ENCODE measurements at places on chromosomes 1 and 21. TPM values are rescaled to one million over a fixed set of nuclear protein-coding genes. Genes with fewer than 3 reads are reported as not detected.

DNA sequence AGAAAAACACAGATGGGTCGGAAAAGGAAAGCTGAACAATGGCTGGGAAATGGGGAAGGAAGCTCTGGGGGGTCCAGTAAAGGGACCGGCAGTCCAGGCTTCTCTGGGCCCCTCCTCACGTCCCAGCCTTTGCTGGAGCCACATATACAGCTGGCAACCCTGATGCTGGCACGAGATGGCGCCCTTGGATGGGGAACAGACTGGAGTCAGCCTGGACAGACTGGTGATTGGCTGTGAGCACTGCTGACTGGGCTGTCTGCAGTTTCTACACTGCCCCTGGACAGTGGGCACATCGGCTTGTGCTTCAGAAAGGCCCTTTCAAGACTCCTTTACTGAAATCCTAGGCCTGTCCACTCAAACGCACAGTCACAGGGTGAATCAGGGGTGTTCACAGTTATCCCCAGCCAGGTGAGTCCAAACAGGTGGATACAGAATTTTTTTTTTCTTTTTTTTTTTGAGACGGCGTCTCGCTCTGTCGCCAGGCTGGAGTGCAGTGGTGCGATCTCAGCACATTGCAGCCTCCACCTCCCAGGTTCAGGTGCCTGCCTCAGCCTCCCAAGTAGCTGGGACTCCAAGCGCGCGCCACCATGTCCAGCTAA is 31.1 kb upstream of the ZBTB40 start:
- no peak for DNase-seq

DNA sequence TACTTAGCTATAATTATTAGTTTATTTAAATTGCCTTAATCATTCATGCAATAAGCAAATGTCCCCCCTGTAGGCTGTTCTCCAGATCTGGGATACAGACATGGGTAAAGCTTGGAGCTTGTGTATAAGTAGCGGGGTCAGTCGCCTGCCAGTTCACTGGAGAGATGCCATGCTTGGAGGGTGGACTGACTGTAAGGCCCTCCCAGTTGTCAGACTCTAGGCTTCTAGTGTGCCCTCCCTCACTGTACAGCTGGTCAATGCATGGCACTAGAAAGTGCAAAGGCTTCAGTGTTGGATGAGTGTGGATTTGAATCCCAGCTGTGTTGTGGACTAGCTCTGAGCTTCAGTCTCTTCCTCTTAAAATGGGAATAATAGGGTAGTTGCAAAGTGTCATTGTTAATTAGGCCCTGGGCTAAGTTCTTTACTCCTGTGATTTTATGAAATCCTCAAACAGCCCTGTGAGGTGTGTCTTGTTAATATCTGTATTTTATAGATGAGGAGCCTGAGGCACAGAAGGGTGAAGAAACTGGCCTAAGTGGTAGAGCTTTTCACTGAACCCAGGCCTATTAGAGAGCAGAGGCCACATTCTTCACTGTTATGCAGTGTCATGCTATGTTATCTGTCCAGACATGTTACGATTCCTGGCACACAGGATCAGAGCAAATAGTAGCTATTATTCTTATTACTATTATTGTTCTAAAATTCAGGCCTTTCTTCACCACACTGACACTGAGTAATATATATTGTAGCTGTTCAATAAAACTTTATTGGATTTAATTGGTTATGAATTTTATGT is 85.9 kb downstream of the ROR1 start:
- no peak for DNase-seq

DNA sequence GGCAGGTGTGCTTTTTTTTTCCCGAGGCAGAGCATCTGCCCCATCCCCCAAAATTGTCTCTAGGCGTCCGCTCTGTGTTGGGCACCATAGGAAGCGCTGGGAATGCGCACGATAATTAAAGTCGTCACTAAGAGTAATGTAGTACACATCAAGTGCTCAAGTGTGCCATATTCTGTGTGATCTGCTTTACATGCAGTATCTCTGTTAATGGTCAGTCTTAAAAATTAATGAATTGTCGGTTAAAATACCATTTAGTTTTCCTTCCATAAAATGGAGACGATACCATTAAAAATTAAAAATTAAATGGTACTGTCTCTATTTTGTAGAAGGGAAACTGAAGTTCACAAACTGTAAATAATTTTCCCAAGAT is 544 bp upstream of the CCT8 start:
- no peak for DNase-seq

- no peak for DNase-seq
Observed at GRCh38 chr1:183942933-183943693, 94.4 kb downstream of the COLGALT2 start.

DNA sequence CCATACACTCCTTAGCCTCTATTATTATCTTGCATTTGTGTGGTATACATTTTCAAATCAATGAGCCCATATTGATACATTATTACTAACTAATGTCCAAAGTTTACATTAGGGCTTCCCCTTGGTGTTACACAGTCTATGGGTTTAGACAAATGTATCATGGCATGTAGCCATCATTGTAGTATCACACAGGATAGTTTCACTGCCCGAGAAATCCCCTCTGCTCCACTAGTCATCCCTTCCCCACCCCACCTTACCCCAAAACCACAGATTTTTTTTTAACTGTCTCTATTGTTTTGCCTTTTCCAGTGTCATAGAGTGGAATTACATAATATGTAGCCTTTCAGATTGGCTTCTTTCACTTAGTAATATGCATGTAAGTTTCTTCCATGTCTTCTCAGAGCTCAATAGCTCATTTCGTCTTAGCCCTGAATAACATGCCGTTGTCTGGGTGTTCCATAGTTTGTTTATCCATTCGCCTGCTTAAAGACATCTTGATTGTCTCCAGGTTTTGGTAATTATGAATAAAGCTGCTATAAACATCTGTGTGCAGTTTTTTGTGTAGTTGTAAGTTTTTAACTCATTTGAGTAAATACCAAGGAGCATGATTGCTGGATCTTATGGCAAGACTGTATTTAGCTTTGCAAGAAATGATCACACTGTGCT is 86.4 kb upstream of the LYST start:
- DNase-seq: no peak

DNA sequence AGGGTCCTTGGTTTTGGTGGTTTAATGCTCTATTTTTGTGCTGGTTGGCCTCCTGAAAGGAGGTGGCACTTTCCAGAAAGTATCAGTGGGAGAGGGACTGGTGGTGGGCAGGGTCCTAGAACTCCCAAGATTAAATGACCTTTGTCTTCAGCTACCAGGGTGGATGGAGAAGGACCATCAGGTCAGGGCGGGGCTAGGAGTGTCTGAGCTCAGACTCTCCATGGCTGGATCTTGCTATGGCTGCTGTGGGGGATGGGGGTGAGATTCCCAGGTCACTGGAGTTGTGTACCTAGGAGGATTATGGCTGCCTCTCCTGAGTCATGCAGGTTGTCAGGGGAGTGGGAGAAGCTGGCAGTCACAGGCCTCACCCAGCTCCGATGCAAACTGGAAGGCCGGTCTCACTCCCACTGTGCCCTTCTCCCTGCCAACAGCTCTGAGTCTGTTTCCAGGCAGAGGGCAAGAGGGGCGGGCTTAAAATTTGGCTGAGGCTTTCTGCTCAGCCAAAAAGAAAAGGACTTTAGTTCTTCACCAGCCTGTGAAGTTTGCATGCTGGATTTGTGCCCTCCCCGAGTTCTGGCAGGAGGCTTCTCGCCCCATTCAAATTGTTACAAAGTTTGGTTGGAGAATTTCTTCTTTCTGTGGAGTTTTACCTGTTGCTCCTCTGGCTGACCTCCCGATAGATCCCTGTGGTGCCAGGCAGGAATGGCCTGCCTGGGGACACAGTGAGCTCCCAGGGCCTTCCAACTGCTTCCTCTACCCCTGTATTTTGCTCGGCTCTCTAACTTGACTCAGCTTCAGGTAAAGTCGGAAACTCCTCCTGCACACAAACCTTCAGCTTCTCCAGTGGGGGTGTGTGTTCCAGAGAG is 13.1 kb upstream of the KYAT3 start:
- no peak for DNase-seq

GRCh38 chr21:42002421-42002958 is 7.7 kb downstream of the ZBTB21 start:
- no peak for DNase-seq

DNA sequence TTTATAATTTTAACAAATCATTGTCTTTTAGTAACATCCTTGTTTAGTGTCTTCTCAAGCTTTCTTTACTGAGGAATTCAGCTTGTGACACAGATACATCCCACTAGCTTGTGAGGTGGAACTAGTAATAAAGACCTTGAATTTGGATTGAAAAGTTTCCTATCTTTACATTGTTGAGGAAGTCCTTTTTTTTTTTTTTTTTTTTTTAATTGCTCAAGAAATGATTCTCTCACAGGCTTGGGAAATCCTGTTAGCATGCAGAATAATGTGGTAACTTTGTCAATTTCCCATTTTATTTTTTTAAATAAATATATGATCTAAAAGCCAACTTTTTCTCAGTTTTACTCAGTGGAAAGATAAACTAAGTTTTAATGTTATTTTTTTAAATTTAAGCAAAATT is 15.8 kb downstream of the DENND2D start:
- no peak for DNase-seq

GRCh38 chr1:43376723-43377235 is 9.0 kb upstream of the ELOVL1 start:
- DNase-seq: no peak

DNA sequence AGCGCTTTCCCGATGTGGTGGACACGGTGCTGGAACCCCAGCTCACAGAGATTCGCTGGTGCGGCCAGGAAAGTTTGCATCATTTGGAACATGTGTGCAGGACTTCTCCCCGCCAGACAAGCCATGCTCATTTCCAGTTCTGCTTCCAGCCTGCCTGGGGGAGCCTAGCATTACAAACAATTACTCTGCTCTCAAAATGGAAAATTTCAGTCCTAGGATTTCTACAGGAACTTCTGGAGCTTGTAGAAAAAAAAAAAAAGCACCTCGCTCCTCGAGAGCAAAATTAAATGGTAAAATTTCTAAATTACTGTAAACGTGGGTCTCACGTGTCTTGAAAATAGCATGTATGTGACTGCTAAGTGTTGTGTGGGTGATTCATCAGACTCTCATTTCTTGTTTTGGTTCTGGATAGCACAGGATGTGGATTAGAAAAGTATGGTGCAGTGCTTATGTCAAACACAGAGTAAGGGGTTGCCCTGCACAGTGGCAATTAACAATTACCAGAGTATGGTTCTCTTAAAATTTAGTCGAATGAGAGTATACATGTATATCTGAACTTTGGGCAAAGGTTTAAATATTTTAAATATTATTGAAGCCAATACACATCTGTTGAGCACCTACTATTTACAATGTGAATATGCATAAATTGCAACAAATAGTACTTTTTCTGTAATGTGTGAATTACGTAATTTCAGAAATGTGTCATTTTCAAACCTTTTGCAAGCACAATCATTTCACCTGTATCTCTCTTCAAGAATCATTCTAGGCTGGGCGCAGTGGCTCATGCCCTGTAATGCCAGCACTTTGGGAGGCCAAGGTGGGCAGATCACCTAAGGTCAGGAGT is 61.8 kb upstream of the PTGFRN start:
- DNase-seq: no peak

OR14K1 gene
- not detected for polyA plus RNA-seq
